K562 (cell line): ENCODE measurements at places on chromosomes 4 and X. TPM values are rescaled to one million over a fixed set of nuclear protein-coding genes. Genes with fewer than 3 reads are reported as not detected.
A peak's percentile ranks its signal among the peaks of the same experiment; 100 is the strongest.

GRCh38 chr4:29043411-29043810 is 1676.8 kb upstream of the PCDH7 start:
- H3K4me1 ChIP-seq: no peaks in the 10 kb centered on the region
- no peak for DNase-seq
- H3K27ac ChIP-seq: no peak overlapping the region

DNA sequence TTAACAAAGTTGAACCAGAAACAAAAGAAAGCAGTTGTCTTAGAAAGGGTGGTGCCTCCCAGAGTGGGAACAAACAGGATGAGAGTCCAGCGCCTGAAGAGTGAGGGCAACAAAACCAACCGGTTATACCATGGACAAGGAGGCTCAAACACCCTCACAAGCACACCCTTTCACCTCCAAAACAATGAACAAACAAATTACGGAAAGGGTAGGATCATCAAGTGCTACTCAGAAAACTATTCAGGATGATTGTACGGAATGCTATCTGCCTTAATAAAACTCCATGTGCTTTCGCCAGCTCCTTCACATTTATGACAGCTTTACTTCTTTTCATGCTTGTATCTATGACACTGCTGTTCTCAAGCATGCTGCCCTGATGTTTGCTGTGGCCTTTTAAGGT is 26.8 kb downstream of the SLC39A8 start:
- no peak for DNase-seq
- H3K4me3 ChIP-seq: no peak overlapping the region
- H3K27me3 ChIP-seq: no peaks in the 10 kb centered on the region
- H3K4me1 ChIP-seq: peaks cover 2% of the 10 kb centered on the region; the same call in 1 of the 3 replicates
- H3K27ac ChIP-seq: no peak overlapping the region
- no peaks in the 10 kb centered on the region for H3K36me3 ChIP-seq

DNA sequence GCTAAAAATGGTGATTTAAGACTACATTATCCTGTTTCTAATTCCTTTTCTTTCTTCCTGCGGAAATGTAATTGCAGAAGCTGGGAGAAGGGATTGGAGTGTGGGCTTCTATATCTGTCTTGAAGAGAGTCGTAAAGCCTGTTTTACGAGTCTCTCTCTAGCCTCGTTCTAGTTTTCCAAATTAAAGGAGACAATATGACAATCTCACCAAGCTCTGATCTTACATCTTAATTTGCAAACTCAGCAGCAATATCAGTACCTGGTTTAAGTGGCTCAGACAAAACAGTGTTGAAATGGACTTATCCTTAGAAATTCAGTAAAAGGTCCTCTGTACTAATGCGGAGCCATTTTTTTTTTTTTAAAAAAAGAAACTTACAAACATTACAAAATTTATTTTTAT is 349.5 kb upstream of the HAND2 start:
- H3K4me1 ChIP-seq: no peaks in the 10 kb centered on the region
- no peak overlapping the region for H3K27ac ChIP-seq
- no peak overlapping the region for H3K4me3 ChIP-seq
- DNase-seq: no peak
- H3K27me3 ChIP-seq: no peaks in the 10 kb centered on the region

DNA sequence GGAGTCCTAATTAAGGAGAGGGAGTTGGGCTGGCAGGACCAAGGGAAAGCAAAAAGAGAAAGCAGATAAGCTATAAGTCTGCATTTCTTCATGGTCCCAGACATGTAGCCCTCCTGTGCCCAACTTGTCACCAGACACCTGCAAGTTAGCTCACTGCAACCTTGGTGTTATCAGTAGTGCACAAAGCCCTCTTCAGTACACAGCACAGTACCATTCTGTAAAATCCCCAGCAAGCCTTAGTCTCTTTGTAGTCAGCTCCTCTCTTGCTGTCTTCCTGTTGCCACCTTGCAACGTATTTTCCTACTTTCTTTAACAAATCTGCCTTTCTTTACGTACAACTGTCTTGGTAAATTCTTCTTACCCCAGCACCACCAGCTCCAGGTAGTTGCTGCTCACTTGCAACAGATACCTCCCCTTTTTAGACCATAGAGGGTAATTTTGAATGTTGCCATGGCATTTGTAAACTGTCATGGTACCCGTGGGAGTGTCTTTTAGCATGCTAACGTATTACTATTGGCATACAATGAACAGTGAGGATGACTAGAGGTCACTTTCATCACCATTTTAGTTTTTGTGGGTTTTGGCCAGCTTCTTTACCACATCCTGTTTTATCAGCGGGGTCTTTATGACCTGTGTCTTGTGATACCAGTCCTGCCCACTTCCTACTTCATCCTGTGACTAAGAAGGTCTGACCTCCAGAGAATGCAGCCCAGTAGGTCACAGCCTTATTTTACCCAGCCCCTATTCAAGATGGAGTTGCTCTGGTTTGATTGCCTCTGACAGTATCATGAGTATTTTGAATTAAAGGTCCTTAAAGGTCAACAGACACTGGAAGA is 28.3 kb upstream of the AP1S2 start:
- H3K4me1 ChIP-seq: no peaks in the 10 kb centered on the region
- H3K36me3 ChIP-seq: no peaks in the 10 kb centered on the region

DNA sequence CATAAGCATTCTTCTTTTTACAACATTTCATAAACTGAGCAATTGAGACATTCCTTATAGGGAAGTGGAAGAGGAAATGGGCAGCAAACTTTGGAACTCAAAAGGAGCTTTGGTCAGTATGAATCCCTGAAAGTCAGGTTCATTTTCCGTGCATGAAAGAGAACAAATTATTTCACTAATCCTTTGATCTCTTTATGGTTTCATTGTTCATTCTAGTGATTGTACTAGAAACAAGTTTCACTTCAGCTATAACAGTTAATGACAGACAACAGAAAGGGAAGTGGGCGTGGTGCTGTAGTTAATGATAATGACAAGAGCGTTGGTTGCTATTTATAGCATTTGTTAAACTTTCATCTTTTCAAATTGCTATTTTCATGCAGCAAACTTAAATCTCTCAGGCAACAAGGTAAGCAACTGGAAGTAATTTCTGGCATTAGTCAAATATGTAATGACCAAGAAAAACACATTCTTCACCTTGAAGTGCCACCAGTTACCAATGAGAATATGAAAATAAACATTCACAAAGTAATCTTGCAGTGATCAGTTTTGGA is 98.4 kb downstream of the AREG start:
- no peaks in the 10 kb centered on the region for H3K27me3 ChIP-seq
- no peaks in the 10 kb centered on the region; the same call in 1 of the 2 replicates for H3K4me1 ChIP-seq
- DNase-seq: no peak
- H3K27ac ChIP-seq: peak overlapping the region; percentile 10; the same call in 2 of the 3 replicates
- H3K4me3 ChIP-seq: no peak overlapping the region

DNA sequence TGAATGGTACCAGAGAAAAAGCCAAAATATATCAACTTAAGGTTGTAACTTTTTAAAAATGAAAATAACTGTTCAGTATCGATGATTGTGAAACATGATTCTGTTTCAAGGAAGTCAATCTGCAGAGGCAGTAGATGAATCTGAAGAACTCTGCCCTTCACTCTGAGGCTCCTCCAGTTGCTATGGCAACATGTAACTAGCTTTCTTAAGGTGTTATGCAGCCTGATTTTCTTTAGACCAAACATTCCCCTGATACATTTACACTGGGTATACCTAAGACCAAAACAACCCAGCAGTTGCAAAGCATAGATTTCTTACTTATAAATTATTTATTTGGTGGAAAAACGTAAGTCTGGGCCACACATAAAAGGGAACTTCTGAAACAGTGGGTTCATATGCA is 133.6 kb upstream of the RASGEF1B start:
- no peak overlapping the region for H3K27ac ChIP-seq
- peaks cover 9% of the 10 kb centered on the region; the same call in 1 of the 2 replicates for H3K27me3 ChIP-seq
- no peaks in the 10 kb centered on the region for H3K36me3 ChIP-seq
- DNase-seq: no peak
- H3K4me3 ChIP-seq: no peak overlapping the region
- H3K4me1 ChIP-seq: no peaks in the 10 kb centered on the region

DNA sequence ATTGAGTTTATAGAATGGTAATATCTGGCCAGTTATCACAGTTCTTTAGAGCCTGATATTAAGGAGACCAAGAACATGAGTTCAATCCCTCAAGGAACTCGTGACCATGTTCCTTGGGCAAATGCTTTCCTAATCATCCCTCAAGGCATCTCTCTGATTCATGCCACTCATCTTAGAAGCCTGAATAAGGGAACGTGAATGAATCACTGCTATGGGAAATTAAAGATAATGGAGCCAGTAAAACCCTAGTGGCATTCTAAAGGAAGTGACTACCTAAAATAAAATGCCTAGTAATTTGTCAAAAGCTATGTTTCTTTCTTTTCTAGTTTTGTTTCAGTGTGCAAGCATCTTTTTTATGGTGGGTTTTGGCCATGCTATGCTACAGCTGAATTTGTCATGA is 1161.3 kb downstream of the C4orf33 start:
- no peak overlapping the region for H3K4me3 ChIP-seq
- H3K27me3 ChIP-seq: no peaks in the 10 kb centered on the region
- H3K36me3 ChIP-seq: no peaks in the 10 kb centered on the region
- no peak overlapping the region for H3K27ac ChIP-seq
- no peaks in the 10 kb centered on the region for H3K4me1 ChIP-seq

- no peaks in the 10 kb centered on the region for H3K36me3 ChIP-seq
- no peaks in the 10 kb centered on the region for H3K27me3 ChIP-seq
- H3K27ac ChIP-seq: no peak overlapping the region
- no peak overlapping the region for H3K4me3 ChIP-seq
- H3K4me1 ChIP-seq: no peaks in the 10 kb centered on the region
Measured at GRCh38 chr4:46266106-46266505, 123.8 kb downstream of the GABRA2 start.

DNA sequence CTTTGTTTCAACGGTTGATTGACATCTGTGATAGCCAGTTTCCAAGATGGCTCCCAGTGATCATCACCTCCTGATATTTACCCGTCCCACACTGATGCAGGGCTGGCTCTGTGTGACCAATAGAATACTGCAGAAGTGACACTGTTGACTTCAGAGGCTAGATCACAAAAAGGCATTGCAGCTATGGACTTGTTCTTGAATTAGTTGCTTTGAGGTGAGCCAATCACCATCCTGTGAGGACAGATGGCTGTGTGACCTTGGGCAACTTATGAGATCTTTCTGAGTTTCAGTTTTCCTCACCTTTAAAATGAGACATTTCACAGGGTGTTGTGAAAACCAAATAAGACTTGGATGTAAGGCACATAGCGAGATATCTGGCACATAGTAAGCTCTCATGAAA is 1.8 kb upstream of the GPR82 start:
- H3K4me1 ChIP-seq: peaks cover 2% of the 10 kb centered on the region; the same call in 1 of the 3 replicates
- no peak for DNase-seq
- H3K36me3 ChIP-seq: no peaks in the 10 kb centered on the region
- H3K27me3 ChIP-seq: no peaks in the 10 kb centered on the region

DNA sequence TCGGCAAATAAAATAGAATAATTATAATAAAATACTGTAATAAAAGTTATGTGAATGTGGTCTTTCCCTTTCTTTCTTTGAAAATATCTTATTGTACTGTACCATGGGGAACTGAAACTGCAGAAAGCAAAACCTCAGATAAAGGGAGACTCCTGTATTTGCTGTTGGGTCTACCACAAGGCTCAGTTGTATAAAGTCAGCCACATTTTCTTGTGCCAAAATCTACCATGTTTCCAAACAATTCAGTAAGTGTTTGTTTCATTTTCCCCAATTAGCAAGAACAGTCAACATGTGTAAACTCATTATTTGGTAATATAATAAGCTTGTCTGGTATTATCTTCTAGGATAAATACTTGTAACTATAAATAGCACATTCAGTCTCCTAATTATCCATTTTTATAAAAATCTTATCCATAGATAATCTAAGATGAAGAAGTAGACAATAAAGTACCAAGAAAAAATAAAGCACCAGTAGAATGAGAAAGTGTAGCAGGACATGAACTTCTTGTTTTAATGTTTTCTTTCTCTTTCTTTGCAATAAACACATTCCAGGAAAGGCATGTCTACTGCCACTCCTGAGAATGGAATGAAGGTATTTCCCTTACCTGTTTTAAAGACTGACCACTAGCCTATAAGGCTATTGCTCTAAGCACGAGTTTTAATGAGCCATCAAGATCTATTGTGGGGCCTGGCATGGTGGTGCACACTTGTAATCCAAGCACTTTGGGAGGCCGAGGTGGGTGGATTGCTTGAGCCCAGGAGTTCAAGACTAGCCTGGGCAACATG is 15.0 kb upstream of the OTUD4 start:
- H3K36me3 ChIP-seq: no peaks in the 10 kb centered on the region
- H3K27ac ChIP-seq: no peak overlapping the region
- H3K4me3 ChIP-seq: no peak overlapping the region
- H3K4me1 ChIP-seq: peaks cover 13% of the 10 kb centered on the region; the same call in 1 of the 2 replicates
- H3K27me3 ChIP-seq: no peaks in the 10 kb centered on the region
- DNase-seq: no peak

DNA sequence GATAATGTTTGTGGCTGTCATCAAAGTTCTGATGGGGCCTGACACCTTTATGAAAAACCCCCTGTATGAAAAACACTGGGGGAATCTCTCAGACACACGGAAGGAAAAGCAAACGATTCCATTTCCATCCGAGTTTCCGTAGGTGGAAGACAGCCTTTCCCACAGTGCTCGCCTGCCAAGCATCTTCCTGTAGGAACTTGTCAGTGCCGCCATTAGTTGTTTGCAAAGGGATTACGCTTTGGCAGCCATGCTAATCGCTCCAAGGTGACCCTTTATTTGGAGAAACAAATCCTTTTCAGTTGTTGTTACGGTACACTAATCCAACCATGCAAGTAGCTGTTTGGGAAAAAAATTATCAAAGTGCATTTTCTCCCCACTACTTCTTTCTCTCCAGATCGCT is 44.4 kb upstream of the STOX2 start:
- H3K4me3 ChIP-seq: no peak overlapping the region
- DNase-seq: no peak
- H3K36me3 ChIP-seq: no peaks in the 10 kb centered on the region
- no peaks in the 10 kb centered on the region for H3K4me1 ChIP-seq
- no peak overlapping the region for H3K27ac ChIP-seq

DNA sequence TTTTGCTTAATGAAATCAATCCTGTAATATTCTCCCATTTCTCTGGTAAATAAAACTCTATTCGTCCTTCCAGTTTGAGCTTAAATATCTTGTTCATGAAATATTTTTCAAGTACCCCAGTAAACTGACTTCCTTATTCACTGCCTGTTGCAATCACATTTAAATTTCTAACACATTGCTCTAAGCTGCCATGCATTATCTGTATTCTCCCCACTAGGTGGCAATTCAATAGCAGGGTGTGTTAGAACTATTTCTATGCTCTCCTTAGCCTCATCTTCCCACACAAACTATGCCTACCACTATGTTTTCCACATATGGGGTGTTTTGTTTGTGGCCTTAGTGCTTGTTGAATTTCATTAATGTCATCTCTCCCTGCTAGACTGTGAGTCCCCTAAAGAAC is 377.1 kb upstream of the HS3ST1 start:
- H3K27me3 ChIP-seq: no peaks in the 10 kb centered on the region
- no peaks in the 10 kb centered on the region for H3K4me1 ChIP-seq
- H3K36me3 ChIP-seq: no peaks in the 10 kb centered on the region
- H3K4me3 ChIP-seq: no peak overlapping the region
- no peak for DNase-seq

GRCh38 chrX:13377550-13377934 is 57.7 kb upstream of the ATXN3L start:
- H3K36me3 ChIP-seq: peaks cover 29% of the 10 kb centered on the region; the same call in 2 of the 3 replicates
- no peaks in the 10 kb centered on the region; the same call in 1 of the 2 replicates for H3K4me1 ChIP-seq
- no peak overlapping the region for H3K4me3 ChIP-seq
- H3K27me3 ChIP-seq: no peaks in the 10 kb centered on the region

GRCh38 chr4:112057470-112057869 is 87.8 kb upstream of the FAM241A start:
- no peak overlapping the region for H3K27ac ChIP-seq
- DNase-seq: no peak
- no peaks in the 10 kb centered on the region for H3K27me3 ChIP-seq

Gene TXLNG
- total RNA-seq: 27.1 and 27.9 TPM in 2 replicates
